SJSA1 (cell line): ENCODE measurements at places on chromosomes 2 and 18. TPM values are rescaled to one million over a fixed set of nuclear protein-coding genes. Genes with fewer than 3 reads are reported as not detected.

Gene RIT2
- not detected in 2 replicates for total RNA-seq

Gene CPLX4
- not detected in 2 replicates for total RNA-seq

Gene TMEM247
- not detected in 2 replicates for total RNA-seq

Gene NEB
- 0.03 TPM in 1 of 2 replicates, not detected in the other for total RNA-seq

Gene SLC40A1
- total RNA-seq = 0.87 TPM in 1 of 2 replicates, not detected in the other

Gene UGT1A3
- total RNA-seq = not detected in 2 replicates

Gene INHBB
- total RNA-seq = 0.09 and 0.16 TPM in 2 replicates

DNA sequence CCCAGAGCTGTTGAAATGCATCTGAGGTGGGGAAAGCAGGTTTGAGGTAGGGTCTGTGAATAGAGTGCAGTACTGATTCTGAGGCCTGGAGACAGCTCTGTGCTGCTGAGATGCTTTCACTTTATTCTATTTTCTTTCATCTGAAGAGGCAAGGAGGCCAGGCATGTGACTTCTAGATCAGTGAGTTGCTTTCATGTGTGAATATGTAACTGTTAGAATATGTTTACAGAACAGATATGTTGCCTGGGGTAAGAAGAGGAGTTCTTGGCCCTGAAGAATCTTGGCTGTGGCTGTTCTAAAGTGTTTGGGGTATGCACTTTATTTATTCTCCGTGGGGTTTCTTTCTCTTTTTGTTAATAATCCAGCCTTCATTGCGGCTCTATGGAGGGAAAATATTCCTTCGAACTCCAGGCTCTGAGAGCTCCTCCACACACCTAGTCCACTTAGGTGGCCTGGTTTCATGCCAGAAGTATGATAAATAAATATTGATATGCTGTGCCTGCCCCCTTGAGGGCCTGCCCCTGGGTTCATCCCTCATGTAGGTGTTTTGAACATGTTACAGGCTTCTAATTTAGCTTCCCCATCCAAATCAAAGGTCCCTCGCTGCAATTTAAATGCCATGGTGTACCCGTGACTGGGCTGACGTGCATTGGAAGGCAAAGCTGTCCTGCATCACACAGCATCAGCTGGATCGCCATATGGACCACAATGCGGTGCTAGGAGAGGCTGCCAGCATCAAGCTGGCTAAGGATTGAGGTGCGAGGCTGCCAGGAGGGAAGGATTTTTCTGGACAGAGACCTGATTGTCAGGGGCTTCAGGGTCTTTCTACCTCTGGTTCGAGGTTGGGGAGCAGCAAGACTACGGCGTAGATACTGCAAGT is 102.9 kb downstream of the PRKCE start:
- no peak for DNase-seq
- H3K27ac ChIP-seq = no peak overlapping the region
- H3K4me3 ChIP-seq = no peak overlapping the region

DNA sequence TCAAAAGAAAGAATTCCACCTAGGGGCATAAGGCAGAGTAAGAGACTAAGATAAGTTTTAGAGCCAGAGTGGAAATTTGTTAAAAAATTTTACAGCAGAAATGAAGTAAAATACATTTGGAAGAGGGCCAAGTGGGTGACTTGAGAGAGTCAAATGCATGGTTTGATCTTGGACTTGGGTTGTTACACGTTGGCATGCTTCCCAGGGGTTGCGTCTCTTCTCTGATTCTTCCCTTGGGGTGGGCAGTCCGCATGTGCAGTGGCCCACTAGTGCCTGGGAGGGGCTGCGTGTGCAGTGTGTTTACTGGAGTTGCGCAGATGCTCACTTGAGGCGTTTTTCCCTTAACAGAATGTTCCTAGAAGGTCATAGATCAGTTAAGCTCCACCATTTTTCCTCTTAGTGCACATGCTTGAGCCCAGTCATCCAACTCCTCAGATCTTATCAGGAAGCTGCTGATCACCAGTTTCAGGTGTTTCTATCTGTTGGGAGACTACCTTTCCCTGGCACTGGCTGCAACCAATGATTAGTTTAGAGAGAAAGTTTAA is 13.1 kb downstream of the SEH1L start:
- no peak for DNase-seq
- H3K27ac ChIP-seq = no peak overlapping the region
- no peaks in the 10 kb centered on the region for H3K27me3 ChIP-seq
- H3K4me3 ChIP-seq = no peak overlapping the region
- no peaks in the 10 kb centered on the region for H3K4me1 ChIP-seq
- peaks cover 51% of the 10 kb centered on the region for H3K36me3 ChIP-seq

DNA sequence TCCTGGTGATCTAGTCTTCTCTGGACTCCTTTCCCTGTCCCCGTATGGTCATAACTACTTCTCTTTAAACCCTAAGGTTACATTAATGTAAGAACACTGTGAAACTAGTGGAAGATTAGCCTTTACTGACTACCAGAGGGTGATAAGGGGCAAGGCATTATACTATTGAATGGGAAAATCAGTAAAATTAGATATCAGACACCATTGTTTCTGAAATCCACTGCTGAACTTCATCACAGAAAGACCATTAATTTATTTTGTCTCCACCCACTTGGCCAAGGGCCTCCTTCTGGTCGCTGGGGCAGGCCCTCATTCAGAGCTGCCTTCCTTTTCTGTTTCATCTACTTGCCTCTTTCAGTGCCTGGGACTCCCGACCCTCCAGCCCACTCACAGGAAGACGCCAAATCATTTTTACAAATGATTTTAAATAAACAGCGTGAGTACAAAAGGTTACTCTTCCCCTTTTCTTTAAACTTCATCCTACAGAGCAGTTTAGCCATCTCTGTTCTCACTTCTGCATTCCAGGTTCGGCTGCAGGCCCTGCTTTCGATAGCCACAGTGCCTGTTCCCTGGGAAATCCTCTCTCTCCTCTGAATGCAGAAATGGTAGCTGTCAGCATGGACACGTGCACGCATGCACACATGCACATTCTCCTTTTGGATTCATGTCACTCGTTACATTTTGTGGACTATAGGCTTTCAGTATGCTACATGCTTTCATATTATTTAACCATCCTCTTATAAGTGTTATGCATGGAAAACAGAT is 70.3 kb upstream of the DOCK10 start:
- no peak overlapping the region for H3K27ac ChIP-seq
- peaks cover 7% of the 10 kb centered on the region; the same call in 1 of the 2 replicates for H3K4me1 ChIP-seq
- no peaks in the 10 kb centered on the region for H3K27me3 ChIP-seq
- no peak overlapping the region for H3K4me3 ChIP-seq
- no peaks in the 10 kb centered on the region for H3K36me3 ChIP-seq
- no peak for DNase-seq

DNA sequence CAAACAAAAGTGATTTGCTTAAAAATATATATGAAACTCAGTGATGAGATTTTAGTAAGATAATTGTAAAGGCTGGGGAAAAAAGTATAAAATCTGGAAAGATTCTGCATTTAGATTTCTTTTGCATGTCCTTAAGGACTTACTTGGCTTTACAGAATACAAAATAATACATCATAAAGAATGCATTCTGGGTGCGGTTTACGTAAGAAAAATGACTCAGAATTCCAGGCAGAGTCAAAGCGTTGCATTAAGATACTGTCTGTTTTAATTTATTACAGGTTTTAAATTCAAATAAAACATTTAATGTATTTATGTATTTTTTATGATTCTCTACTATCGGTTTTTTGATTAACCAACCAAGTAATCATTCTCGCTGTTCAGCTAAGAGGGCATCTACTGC is 178.0 kb downstream of the SH3BP4 start:
- H3K36me3 ChIP-seq = no peaks in the 10 kb centered on the region
- H3K4me1 ChIP-seq = peaks cover 4% of the 10 kb centered on the region; the same call in 1 of the 2 replicates
- no peak overlapping the region for H3K27ac ChIP-seq
- DNase-seq = no peak
- H3K4me3 ChIP-seq = no peak overlapping the region
- no peaks in the 10 kb centered on the region for H3K27me3 ChIP-seq

DNA sequence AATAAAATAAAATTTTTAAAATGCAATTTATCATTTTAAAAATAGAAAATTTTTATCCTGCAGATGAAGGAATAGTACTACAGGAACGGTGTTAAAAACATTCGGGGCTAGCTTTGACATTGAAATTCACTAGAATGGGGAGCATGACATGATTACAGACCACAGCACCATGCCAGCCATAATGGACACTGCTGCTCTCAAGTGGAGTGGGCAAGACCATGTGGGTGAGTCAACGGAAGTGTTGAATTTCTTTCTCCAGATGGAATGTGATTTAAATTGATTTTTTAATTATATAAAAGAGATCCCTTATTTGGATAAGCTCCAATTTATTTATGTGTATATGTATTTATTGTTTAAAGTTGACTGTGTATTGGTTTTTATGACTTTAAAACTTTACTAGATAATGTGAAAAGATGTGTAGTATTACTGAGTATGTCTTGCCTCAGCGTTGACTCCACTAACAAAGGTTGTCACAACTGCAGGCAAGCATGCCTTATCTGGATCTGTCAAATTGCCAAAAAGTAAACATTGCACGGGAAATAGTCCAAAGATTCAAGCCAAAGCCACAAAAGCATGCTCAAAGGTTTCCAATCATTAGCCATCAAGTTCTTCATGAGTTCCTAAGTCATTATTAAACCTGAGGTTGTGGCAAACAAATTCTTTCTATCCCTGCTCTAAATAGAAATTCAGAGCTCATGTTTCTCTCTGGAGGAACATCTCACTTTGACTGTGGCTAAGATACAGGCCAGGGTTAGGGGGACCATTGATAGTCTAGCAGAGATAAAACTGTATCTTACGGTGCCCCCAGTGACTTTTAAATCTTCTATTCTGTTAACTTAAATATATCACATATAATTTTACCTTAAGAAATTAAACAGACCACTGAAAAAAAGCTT is 536.9 kb downstream of the TMX3 start:
- no peak for DNase-seq
- H3K4me1 ChIP-seq = no peaks in the 10 kb centered on the region
- H3K36me3 ChIP-seq = no peaks in the 10 kb centered on the region
- H3K27me3 ChIP-seq = no peaks in the 10 kb centered on the region
- H3K4me3 ChIP-seq = no peak overlapping the region

DNA sequence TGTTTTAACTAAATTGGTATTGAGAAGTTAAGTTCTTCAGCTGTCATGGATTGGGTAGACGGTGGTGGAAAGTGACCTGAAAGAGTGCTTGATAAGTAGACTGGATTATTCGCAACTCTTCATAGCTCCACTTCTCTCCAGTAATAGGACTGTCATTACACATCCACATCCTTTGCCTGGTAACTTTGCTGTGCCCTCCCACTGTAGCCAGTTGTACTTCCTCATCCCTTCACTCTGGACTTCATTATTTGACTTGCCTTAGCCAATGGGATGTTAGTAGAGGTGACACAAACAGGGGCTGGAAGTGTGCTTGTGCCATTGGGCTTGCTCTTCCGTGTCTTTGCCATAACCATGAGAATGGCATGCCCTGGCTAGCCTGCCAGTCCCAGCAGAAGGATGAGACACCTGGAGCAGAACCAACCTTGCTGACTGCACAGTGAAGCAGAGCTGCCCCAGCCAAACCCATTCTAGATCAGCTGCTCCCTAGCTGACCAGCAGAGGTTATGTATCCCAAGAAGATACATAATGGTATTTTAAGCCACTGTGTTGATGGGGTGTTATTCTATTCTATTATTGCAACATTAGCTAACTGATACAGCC is 16.9 kb downstream of the QPCT start:
- DNase-seq = no peak
- no peak overlapping the region for H3K4me3 ChIP-seq
- H3K27me3 ChIP-seq = no peaks in the 10 kb centered on the region

GRCh38 chr18:39313992-39314391 is 1748.4 kb upstream of the CELF4 start:
- H3K27ac ChIP-seq = no peak overlapping the region
- no peaks in the 10 kb centered on the region for H3K36me3 ChIP-seq
- H3K27me3 ChIP-seq = no peaks in the 10 kb centered on the region

- DNase-seq = no peak
- no peak overlapping the region for H3K4me3 ChIP-seq
- H3K4me1 ChIP-seq = peaks cover 13% of the 10 kb centered on the region
- no peaks in the 10 kb centered on the region for H3K27me3 ChIP-seq
These were observed 72.3 kb downstream of the SMAD7 start for GRCh38 chr18:48878471-48878870.

DNA sequence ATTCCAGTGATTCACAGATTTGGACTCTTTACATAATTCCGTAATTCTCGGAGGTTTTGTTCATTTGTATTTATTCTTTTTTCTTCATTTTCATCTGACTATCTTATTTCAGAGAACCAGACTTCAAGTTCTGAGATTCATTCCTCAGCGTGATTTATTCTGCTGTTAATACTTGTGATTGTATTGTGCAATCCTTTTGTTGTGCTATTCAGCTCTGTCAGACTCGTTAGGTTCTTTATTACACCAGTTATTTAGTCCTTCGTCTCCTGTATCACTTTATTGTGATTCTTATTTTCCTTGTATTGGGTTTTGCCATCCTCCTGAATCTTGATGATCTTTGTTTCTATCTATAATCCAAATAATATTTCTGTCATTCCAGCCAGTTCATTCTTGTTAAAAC is 529.3 kb upstream of the LRRTM4 start:
- H3K36me3 ChIP-seq = no peaks in the 10 kb centered on the region
- H3K27me3 ChIP-seq = no peaks in the 10 kb centered on the region
- H3K27ac ChIP-seq = no peak overlapping the region

DNA sequence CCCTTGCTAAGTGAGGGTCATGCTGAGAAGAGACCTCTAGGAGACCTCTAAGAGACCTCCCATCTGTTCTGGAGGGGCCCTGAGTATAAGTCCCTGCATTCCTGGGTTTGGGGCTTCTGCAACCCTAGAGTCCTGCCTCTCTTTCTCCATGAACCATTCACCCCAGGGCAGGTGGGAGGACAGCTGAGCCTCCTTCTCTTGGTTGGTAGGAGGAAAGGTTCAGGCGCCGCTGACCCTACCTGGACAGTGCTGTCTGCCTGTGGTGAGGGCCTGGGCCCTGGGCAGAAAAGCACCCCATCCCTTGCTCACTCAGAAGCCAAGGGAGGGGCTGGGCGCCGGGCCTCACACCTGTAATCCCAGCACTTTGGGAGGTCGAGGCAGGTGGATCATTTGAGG is 604 bp upstream of the VIL1 start:
- H3K4me3 ChIP-seq = no peak overlapping the region
- DNase-seq = no peak
- no peak overlapping the region for H3K27ac ChIP-seq
- H3K4me1 ChIP-seq = no peaks in the 10 kb centered on the region

DNA sequence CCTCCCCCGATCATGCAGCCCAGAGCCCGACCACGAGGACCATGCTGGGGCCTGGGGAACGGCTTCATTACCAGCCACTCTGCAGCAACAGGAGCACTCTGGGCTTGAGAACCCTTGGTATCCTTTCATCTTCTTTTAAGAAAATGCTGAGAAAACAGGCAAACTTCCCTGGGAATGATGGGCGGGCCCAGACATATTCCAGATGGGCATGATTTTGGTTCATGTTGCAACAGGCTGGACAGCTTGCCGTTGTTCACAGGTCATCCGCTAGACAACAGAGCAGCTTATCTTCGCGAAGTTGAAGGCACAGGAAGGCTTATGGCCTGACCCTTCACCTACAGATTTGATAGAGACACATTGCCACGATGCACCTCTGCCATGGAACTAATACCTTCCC is 121.0 kb downstream of the KLHL29 start:
- no peaks in the 10 kb centered on the region for H3K27me3 ChIP-seq
- H3K4me3 ChIP-seq = no peak overlapping the region
- no peaks in the 10 kb centered on the region for H3K4me1 ChIP-seq
- no peaks in the 10 kb centered on the region for H3K36me3 ChIP-seq
- DNase-seq = no peak

- no peak overlapping the region for H3K27ac ChIP-seq
- H3K27me3 ChIP-seq = no peaks in the 10 kb centered on the region
- H3K4me3 ChIP-seq = no peak overlapping the region
These were observed 286.3 kb upstream of the FN1 start for GRCh38 chr2:215722125-215722524.
